ENCODE measurements at places on chromosomes 16 and 17.

GRCh38 chr16:57049678-57050077, 42.7 kb upstream of the CPNE2 start:
- DNase-seq = no peak

GRCh38 chr16:68233835-68234187, 2.1 kb downstream of the ESRP2 start:
- DNase-seq = no peak

- no peak for DNase-seq
Measured at GRCh38 chr17:37648555-37648954, 5.3 kb upstream of the DDX52 start.

DNA sequence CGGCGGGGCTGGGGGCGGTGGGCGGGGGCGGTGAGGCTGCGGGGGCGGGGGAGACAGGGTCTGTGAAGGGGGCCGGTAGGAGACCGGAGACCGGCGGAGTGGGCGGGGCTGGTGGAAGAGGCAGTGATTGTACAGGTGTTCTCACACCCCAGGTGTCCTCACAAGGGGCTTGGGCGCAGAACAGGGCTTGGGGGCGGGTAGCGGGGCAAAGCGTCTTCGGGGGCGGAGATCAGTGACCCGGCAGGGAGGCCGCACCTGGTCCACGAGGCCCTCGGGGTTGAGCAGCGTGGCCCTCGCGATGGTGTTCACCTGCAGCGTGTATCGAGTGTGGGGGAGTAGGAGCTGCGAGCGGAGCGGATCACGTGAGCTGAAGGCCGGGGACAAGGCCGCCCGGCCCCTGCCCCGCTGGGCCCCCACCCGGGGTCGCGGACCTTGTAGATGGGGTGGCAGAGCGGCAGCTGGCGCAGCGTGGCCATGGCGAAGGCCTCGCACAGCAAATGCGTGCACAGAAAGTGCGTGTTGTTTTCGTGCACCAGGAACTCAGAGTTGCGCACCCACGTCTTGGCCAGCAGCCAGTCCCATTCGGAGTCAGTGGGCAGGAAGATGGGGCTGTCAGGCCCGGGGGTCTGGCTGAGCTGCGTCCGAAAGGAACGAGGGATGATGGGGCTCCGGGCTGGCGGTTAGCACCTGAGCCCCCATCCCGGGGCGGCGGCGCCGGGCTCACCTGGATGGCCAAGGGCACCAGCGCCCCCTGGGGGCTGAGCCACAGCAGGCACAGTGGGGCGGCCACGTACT, 8.5 kb downstream of the ALOXE3 start:
- DNase-seq = peak; percentile 91

DNA sequence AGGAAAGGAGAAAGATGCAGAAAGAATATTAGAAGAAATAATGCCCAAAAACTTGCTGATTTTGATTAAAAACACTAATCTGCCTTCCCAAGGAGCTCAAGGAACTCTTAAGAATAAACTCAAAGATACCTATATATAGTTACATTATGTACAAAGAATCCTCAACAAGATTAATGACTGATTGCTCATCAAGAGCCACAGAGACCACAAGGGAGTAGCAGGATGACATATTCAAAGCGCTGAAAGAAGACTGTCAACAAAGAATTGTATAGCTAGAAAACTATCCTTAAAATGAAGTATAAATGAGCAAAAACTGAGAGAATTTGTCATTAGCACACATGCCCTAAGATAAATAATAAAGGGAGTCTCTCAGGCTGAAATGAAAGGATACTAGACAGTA, 6.2 kb downstream of the LPCAT2 start:
- DNase-seq = no peak

DNA sequence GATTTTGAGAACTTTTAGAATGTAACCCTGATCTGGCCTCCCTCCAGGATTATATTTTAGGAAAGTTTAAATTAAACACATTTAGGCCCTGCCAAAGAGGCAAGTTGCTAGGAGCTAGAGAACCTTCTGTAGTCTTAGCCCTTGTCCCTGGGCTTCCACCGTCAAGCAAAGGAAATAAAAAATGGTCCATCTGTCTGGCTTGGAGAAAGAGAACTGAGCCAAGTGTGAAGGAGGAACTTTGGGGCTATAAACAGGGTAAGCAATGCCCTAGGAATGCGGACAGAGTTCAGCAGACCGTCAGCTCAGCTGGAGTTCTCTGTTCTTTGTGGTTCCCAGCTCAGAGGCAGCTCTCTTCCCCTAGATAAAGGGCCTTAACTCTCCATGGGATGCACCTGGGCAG, 29.6 kb downstream of the RCVRN start:
- DNase-seq = no peak

DNA sequence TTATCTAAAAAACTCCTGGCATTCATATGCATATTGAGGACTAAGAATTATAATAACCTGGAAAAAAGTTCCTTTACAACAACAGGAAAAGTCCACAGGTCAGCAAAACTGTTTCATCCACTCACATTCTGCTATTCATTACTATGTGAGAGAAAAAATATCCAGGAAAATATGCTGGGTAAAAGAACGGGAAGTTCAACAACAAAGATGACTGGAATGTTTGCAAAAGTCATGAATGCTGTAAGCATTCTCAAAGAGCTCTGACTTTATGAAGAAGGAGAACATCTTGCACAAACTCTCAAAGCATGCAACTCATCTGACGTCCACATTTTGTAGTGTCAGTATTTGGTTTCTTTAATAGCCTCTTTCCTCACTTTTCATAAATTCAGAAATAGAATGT, 56.9 kb upstream of the ALDH3A1 start:
- DNase-seq = no peak
